ENCODE measurements at places on chromosomes 3 and 15. TPM values are rescaled to one million over a fixed set of nuclear protein-coding genes. Genes with fewer than 3 reads are reported as not detected.

ANKUB1 gene
- 0.47 TPM for polyA plus RNA-seq

ERC2 gene
- 2.1 TPM for polyA plus RNA-seq

MAGEL2 gene
- polyA plus RNA-seq: 3.3 TPM

PEAK1 gene
- 58.3 TPM for polyA plus RNA-seq

ATR gene
- polyA plus RNA-seq: 29.2 TPM

ZBTB38 gene
- 71.7 TPM for polyA plus RNA-seq

ONECUT1 gene
- not detected for polyA plus RNA-seq

EXD1 gene
- not detected for polyA plus RNA-seq

Measured in left lung (tissue), 14 donors.